ENCODE measurements at places on chromosomes 7 and 10.

GRCh38 chr7:120436487-120437060 is 163.6 kb downstream of the KCND2 start:
- no peak for DNase-seq

- DNase-seq, result peak; percentile 18
These were observed 98.2 kb downstream of the RNF216 start for GRCh38 chr7:5683280-5683670.

- DNase-seq, result no peak
These were observed 464.0 kb downstream of the INHBA start for GRCh38 chr7:41238851-41239331.

DNA sequence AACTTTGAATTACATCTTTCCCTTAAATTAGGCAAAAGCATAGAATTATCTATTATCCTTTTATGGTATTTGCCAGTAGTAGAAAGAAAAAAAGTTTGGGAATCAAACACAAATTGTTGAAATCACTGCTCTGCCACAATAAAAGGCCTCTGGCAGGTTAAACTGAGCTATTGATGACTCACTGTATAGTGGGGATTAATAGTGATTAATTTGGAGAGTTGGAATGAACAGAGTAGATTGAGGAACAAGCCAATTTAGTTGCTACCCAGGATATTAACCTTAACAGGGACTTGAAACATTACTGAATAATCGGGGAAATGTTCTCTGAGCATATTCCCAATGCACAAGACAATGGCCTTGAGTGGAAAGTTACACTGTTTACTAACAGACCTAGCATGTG is 33.1 kb downstream of the MASTL start:
- no peak for DNase-seq

DNA sequence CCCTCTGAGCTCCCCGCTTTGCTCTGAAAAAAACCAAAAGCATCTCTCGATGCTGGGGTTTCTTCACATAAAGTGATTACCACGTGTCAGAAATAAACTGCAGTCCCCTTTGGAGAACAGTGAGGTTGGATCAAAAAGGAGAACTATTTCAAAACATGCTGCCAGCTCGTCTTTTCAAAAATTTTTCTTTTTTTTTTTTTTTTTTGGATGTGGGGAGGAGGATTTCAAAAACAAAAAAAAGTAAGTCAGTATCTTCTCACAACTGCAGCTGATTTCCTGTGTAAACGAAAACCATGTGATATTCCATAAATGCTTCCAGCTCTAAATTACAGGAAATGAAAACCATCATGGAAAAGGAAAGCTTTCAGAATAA is 155.0 kb upstream of the LYZL2 start:
- DNase-seq, result peak; percentile 66

DNA sequence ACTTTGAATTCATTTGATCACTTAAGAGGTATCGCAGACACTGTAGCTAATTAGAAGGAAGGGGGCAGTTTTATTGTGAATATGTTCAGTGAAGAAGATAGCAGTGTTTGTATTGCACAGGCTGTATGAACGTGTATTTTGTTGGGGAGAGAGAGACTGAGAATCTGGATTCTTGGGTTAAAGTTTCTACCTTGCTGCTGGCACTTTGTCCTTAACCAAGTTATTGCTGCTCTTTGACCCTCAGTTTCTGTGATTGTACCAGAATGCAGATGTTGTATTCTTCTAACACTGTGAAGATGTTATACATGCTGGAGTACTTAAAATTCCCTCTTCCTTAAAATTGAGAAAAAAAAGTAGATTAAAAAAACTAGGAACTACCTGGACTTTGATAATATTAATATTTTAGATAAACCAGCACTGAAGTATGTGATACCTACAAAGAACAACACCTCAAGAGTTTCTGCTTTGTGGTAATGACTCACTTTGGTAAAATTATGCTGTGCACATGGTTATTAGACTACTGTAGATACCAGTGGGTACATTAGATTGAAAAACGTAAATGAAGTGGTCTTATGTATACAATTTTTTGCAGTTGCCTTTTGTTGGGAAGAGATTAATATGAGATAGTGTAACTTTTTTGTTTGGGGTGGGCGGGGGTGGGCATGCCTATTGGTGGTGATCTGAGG is 321.3 kb downstream of the AUTS2 start:
- DNase-seq, result no peak

- peak; percentile 65 for DNase-seq
These were observed 172.0 kb downstream of the ZEB1 start for GRCh38 chr10:31490858-31491504.

GRCh38 chr10:23195846-23196600 is 3.9 kb downstream of the PTF1A start:
- DNase-seq, result no peak

DNA sequence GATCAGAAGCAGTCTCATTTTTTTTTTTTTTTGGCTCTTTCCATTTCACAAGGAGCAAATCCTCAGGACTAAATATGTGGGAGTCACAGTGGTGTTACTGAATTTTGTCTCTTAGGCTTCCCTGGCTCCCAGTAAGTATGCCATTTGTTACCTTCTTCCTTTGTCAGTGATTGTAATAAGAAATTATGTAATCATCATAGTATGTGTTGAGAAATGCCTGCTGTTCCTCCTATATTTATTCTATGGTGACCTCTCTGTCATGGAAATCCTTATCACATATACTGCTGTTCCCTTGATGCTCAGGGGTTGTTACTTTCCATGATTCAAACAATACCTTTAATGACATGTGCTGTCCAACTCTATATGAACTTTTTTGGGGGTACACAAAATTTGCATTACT is 4.8 kb upstream of the OR9A4 start:
- DNase-seq, result no peak

DNA sequence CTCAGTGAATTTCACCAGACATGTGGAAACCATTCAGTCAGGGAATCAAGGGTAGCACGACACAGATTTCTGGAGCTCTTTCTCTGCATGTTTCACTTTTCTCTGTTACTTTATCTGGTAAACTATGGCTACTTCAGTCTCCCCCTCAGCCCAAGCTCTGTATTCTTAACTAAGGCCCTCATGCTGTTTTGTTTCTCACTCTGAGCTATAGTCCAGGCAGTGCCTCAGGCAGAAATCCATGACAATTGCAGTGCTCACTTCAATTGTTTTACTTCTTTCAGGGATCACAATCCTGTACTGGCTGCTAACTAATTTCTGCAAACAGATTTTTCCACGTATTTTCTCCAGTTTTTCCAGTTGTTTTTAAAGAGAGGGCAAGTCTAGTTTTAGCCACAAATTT is 1599.9 kb upstream of the LRRTM3 start:
- DNase-seq, result no peak

- DNase-seq, result peak; percentile 47
These were observed 41.5 kb downstream of the CYP17A1 start for GRCh38 chr10:102795453-102796406.

DNA sequence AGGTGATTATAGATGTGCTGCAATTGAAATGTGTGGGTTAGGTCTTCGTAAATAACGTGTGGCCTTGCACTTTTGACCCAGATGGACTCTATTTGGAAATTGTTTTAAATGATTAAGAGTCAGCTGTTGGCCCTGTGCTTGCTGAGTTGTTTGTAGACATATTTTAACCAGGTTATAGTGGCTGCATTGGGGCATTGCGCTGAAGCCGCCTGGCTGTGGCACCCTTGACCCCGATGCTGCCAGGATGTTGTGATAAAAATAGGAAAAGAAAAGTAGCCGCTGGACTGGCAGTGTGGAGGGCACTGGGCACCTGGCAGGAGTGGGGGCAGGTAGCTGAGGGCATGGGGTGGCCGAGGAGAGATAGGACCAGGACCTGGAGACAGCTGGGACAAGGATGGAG is 13.4 kb downstream of the LRRC27 start:
- DNase-seq, result no peak

DNA sequence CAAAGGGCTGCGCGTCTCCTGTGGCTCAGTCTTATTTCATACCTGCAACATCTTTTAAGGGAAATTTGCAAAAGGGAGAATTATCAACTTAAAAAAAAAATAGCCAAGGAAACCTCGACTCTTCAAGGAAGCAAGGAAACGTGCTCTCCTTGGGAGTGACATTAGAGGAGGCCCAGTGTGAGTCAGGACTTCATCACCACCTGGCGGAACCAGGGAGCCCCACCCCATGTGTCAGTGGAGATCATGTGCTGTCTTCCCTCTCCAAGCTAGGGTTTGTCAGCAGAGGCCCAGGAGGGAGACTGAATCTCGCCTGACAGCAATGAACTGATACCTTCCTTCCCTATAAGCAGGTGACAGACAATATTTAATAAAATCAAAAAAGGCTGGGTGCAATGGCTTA is 28.9 kb downstream of the POR start:
- no peak for DNase-seq

GRCh38 chr10:5614155-5614721 is 52.2 kb downstream of the ASB13 start:
- no peak for DNase-seq

DNA sequence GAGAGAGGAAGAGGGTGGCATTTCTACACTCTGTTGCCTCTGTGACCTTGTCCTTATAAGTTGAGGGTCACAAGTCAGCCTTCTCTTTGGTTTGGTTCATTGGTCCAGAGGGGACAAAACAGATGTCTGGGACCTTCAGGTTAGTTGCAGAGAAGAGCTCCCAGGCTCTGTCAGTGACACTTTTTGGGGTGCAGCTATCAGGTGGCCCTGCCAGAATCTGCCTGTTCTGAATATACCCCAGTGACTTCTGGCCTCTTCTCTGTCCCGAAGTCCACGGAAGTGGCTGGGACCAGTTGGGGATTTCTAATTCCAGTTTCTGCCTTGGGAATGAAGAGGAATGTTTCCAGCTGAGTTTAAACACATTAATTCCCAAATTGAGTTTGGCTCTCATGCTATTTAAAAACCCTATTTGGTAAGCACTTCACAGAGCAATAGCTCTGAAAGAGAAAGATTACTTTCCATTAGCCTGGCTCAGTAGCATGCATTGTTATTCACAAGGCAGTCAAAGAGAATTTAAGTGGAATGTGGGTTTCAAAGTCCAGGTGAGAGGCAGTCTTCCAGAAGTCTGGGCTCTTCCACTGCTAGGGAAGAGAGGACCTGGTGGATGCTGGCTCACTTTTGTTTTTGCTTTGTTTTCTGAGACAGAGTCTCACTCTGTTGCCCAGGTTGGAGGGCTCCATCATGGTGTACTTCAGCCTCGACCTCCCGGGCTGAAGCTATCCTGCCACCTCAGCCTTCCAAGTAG is 237.8 kb upstream of the GALNT17 start:
- DNase-seq, result no peak

GRCh38 chr10:18681366-18681765 is 22.1 kb downstream of the ARL5B start:
- no peak for DNase-seq

Data from hematopoietic multipotent progenitor cell treated with erythropoietin and hydrocortisone succinate and interleukin-3 and kit ligand, for 4 days (in vitro differentiated cells).